ENCODE measurements at places on chromosomes 11 and 22.

DNA sequence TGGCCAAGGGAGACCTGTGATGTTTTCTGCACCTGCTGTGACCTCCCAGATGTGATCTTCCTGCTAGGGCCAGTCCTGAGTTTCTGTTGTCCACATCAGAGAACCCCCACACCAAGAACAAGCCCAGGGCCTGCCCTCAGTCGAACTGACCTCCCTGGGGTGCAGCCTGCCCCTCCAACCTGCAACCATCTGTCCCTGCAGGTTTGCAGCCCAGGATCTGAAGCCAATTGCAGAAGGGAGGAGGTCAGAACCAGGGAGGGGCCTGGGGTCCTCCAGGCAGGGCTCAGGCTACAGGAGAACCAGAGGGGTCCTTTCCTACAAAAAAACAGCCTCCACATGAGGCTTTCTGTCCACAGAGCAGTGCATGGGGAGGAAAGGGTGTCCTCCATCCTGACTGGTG lies 807 bp downstream of the TRIM3 start:
- DNase-seq, result no peak

DNA sequence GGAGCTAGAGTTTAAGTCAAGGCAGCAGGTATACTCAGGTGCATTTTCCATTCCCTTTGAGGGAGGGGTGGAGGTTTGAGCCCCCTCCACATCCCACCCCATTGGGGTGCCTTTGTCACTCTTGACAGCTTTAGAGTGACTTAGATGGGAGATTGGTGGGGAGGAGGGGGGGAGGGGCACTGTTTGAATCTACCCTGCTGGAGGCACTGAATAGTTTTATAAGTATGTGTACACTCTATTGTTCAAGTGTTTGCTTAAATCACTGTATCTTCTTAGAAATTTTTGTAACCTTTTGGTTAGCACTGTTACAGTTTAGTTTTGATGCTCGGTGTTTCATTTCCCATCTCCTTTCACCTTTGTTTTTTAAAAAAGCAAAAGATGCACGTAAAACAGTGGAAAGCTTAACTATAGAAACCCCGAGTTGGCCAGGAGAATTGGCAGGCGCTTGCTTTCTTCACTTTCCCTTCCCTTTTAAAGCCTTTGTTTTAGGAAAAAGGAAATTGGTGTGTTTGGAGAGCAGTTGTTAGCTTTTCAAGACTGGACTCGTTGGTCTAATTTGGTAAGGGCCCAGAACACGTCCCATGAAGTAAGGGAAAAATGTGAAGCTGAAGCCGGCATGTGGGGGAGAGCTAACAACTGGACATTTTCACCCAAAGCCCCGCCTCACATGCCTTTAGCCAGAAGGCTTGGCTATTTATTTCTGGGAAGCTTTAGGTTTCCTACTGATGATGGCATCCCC lies 42.8 kb downstream of the TNRC6B start:
- no peak for DNase-seq

DNA sequence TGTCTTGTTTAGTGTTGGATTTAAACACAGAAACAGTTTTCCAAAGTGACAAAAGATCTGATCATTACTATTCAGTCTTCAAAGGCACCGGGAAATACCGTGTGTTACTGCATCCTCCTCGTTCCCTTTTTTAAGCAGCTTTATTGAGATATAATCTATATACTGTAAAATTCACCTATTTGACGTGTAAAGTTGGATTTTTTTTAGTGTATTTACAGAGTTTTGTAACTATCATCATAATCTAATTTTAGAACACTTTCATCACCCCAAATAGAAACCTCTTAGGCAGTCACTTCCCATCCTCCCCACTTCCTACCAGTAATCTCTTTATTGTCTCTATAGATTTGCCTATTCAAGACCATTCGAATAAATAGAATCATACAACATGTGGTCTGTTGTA lies 1.4 kb downstream of the ANO5 start:
- DNase-seq, result no peak

- no peak for DNase-seq
Observed at GRCh38 chr11:123590296-123590912, 64.0 kb downstream of the SCN3B start.

GRCh38 chr22:29106839-29107238 lies 34.0 kb downstream of the KREMEN1 start:
- DNase-seq, result no peak

DNA sequence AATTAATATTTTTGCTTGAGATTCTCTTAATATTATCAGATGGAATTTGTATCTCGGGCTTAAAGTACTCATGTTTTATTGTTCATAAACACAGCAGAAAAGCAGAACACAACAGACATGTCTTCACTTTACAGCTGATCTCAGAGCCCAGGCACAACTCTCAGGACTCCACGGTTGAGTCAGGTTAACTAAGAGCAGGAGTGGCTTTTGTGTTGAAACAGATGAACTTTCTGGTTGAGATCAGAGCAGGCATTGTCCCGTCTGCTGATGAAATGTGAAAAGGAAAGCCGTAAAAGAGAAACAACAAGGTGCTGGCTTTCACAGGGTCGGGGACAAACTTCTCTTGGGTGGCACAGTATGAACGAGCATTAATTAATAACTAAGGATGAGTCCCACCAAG lies 49.0 kb downstream of the JHY start:
- DNase-seq, result no peak

- no peak for DNase-seq
Observed at GRCh38 chr11:130645843-130646197, 197.4 kb downstream of the ADAMTS15 start.

DNA sequence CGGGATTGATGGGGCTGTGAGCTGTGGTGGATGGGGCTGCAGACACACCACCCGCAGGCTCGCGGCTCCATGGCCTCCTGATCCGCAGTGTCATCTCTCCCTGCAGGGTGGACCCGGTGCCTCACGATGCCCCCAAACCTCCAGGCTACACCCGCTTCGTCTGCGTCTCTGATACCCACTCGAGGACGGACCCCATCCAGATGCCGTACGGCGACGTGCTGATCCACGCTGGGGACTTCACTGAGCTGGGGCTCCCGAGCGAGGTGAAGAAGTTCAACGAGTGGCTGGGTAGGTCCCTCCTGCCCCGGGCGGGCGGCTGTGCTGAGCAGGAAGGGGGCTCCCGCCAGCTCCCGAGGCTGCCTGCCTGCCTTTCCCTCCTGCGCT lies 23.1 kb downstream of the MPPED1 start:
- DNase-seq, result no peak

DNA sequence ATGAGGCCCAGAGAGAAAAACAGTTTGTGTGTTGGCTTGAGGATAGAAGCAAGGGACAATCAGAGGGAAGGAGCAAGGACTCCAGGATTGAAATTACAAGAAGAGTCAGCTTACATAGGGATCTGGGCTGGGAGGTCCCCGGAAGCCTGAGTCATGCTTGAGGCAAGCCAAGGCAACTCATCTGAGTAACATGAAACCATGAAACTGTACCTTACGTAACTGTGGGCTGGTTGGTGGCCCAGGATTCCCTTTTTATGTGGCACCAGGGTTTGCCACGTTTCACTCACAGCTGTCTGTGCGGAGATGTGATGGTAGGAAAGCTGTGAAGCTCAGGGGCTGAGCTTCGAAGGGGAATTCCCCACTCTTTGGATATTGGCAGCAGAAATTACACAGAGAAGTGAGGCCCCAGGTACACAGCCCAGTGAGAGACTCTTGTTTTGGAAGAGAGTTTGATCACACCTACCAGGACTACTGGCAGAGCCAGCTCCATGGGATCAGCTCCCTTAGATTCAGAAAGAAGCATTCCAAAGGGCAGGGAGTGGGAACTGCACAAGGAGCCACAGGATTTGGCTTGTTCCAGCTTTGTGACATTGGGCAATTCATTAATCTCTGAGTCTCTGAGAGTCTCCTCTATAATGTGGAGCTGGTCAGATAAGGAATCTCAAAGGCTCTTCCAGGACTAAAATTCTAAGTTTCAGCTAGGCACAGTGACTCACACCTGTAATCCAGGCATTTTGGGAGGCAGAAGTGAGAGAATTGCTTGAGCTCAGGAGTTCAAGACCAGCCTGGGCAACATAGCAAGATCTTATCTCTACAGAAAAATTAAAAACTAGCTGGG lies 7.8 kb downstream of the SLC5A1 start:
- DNase-seq, result no peak

GRCh38 chr11:83793310-83793709 lies 507.1 kb upstream of the CCDC90B start:
- DNase-seq, result no peak

GRCh38 chr11:95344932-95345642 lies 114.1 kb upstream of the SESN3 start:
- DNase-seq, result no peak

- no peak for DNase-seq
Observed at GRCh38 chr11:117557361-117557760, 229.7 kb downstream of the CEP164 start.

GRCh38 chr22:25061605-25062376 lies 109.3 kb downstream of the KIAA1671 start:
- no peak for DNase-seq

- no peak for DNase-seq
Observed at GRCh38 chr22:37088750-37089408, 20.6 kb downstream of the TMPRSS6 start.

GRCh38 chr22:38937036-38937435 lies 20.4 kb upstream of the APOBEC3A start:
- no peak for DNase-seq

DNA sequence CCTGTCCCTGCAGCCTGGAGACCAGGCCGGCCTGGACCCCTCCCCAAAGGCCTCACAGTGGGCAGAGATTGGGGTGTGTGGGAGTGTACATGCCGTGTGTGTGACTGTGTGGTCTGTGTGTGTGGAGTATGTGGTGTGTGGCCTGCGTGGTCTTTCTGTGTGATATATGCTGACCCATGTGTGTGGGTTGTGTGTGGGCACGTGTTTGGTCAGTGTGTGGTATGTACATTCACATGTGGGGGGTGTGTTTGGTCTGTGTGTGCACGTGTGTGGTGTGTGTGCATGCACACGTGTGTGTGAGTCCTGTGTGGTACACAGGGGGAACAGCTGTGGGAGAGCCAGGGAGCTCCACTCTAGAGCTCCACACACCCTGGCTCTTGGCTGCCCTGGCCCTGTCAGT lies 1185.1 kb downstream of the BRD1 start:
- no peak for DNase-seq

GRCh38 chr11:118623269-118623655 lies 15.8 kb downstream of the PHLDB1 start:
- DNase-seq, result no peak

- DNase-seq, result no peak
Observed at GRCh38 chr11:593347-593746, 17.1 kb downstream of the PHRF1 start.

- DNase-seq, result no peak
Observed at GRCh38 chr11:131375421-131375820, 5.0 kb downstream of the NTM start.

DNA sequence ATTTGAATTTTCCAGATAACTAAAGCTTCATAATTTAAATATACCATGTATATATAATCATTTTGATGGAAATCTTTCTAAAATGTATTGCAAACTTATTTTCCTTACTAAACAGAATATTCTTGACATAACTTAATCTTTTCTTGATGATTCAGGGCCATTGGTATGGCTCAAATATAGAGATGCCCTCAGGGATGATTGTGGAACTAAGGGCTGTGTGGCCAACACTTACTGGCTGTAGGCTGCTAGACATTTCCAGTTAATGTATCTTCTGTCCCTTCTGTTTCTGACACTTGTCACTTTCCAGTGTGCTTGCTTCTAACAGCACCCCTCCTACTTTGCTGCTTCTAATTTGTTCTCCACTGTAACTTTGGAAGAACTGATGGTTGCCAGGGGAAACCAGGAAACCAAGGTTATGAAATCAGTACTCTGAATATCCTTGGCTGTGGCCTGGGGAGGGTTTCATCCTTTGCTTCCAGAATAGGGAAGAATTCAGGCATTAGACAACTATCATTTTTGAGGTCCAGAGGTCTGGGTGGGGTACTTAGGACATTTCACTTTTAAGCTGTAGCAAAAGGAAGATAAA lies 697.2 kb downstream of the ETS1 start:
- no peak for DNase-seq

GRCh38 chr11:118882491-118882890 lies 1.2 kb upstream of the CXCR5 start:
- DNase-seq, result peak; percentile 5

- no peak for DNase-seq
Observed at GRCh38 chr11:77512092-77512491, 38.2 kb upstream of the PAK1 start.

DNA sequence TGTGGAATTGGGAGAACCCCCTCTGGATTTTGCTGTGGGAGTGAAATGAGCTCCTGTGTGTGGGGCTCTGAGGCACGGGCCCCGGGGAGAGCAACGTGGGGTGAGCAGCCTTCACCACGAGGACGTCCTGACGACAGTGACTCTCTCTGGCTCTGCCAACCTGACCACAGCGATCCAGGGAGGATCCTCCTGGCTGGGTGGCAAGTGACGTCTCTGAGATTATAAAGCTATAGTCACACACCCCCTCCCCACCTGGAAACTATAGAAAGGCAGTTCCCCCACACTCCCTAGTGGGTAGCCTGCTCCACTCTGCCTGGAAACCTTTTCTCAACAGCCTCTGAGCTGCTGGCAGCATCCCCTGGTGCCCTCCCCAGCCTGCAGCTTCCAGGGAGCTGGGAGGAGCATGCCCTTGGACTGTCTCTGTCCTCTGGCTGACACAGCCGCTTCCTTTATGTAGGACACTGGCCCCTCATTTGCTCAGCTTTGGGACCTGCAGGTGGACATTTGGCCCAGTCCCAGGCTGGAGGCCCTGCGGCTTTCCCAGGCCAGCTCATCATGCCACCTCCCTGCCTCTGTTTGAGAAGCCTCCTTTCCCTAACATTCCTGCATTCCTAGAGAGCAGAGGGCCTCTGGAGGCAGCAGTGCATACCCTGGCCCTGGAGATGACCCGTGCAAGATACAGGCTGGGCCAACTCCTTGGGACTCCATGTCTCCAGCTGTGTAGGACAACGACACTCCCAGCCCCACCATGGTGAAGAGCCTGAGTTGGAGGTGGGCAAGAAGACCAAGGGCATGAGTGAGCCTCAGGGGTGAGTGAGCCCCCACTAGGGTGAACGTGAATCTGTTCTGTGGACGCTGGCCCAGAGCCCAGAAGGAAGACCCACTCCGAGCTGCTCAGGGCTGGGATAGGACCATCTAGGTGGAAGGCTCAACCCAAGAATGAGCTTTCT lies 314.0 kb downstream of the NTM start:
- DNase-seq, result no peak

DNA sequence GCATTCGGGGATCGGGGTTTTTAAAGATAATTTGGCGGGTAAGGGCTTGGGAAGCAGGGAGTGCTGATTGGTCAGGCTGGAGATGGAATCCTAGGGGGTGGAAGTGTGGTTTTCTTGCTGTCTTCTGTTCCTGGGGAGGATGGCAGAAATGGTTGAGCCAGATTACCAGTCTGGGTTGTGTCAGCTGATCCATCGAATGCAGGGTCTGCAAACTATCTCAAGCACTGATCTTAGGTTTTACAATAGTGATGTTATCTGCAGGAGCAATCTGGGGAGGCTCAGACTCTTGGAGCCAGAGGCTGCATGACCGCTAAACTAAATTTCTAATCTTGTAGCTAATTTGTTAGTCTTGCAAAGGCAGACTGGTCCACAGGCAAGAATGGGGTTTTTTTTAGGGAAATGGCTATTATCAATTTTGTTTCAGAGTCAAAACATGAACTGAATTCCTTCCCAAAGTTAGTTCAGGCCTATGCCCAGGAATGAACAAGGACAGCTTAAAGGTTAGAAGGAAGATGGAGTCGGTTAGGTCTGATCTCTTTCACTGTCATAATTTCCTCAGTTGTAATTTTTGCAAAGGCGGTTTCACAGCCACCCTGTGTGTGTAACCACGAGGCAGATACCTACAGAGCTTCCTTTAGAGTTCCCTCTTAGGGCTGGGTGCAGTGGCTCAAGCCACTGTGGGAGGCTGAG lies 10.2 kb downstream of the SCGB1A1 start:
- DNase-seq, result no peak

Data from hematopoietic multipotent progenitor cell treated with erythropoietin and hydrocortisone succinate and interleukin-3 and kit ligand, for 8 days (in vitro differentiated cells).